ENCODE measurements at places on chromosomes 2 and 18.

DNA sequence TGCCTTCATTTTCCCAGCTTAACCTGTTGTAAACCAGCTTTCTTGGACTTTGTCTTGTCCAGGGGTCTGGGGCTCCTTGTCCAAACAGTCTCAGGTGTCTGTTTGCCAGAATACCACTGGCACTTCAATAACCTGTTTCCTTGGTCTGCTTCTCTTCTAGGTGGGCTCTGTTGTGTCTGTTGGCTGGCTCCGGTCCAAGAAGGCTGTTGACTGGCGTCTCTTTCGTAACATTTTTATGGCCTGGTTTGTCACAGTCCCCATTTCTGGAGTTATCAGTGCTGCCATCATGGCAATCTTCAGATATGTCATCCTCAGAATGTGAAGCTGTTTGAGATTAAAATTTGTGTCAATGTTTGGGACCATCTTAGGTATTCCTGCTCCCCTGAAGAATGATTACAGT, 17.0 kb downstream of the SLC20A1 start:
- DNase-seq, result no peak

DNA sequence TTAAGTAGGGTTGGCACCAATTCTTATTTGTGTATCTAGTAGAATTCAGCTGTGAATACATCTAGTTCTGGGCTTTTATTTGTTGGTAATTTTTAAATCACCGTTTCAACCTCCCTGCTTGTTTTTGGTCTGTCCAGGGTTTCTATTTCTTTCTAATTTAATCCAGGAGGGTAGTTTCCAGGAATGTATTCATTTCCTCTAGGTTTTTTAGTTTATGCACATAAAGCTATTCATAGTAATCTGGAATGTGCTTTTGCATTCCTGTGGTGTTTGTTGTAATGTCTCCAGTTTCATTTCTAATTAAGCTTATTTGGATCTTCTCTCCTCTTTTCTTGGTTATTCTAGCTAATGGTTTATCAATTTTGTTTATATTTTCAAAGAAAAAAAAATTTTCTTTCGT, 1361.8 kb upstream of the DDX18 start:
- DNase-seq, result no peak

DNA sequence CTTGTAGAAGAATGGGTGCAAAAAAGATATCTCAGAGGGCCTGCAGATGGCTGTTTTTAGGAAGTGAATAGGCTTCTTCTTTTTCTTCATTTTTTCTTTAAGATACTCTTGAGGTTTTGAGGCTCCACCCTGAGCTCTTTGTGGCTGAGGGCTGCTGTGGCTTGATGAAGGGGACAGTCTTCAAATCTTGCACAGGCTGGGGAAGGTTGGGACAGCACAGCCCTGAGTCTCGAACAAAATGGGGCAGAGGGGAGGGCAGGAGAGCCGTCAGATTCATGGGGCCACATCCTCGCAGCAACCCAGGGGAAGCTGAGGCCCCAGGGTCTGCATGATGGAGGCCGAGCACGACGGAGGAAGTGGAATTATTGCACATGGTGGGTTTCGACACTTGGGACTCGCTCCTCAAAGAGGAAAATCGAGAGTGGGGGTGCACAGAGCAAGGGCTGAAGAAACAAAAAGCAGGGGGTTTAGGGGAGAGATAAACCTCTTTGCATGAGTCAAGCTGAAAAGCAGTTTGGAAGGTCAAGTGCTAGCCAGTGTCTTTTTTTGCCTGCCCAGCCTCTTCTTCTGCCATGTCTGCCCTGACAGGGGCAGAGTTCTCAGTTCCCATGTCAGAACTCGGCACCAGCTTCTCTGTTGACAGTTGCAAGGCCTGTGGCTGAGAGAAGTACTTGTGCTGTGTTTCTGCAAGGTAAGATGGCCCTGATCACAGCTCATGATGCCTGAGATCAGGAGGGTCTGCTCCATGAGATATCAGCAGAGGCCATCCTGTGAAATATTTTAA, 19.5 kb downstream of the INPP4A start:
- DNase-seq, result no peak

DNA sequence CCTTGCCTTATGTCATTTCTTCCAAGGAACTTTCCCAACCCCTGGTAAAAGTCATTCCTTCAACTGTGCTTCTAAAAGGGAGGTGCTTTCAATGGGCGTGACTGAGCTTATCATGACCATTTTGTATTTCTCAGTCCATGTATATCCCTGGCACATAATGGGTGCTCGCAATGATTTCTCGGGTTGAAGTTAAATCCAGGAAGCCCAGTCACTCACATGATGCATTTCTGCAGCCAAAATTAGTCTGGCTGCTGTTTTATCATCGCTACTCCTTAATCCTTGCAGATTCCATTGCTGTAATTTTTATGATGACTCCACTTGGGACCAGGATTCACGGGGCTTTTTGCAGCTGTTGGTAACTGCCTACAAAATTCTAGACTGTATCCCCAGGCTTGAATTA, 25.9 kb upstream of the RFX8 start:
- peak; percentile 34 for DNase-seq

DNA sequence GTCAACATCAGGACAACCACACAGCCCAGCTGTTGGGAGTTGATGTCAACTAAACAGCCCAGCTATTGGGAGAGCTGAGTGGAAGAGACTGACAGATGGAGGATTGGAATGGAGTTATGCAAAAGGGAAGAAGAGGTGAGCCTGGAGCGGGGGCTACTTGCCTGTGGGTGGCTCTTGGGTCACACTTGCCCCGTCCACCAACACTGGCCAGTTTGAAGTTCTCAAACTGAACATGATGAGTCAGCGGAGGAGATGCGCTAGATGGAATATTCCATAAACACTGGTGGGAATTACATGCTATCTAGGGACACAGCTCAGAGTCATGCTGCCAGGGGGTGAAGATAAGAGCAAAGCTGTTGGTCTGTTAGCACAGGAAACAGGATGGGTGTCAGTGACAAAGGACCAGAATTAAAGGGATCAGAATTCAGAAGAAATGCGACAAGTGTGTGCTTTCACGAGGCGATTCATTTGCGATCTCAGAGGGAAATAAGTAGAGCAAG, 33.2 kb upstream of the AGAP1 start:
- DNase-seq, result no peak

DNA sequence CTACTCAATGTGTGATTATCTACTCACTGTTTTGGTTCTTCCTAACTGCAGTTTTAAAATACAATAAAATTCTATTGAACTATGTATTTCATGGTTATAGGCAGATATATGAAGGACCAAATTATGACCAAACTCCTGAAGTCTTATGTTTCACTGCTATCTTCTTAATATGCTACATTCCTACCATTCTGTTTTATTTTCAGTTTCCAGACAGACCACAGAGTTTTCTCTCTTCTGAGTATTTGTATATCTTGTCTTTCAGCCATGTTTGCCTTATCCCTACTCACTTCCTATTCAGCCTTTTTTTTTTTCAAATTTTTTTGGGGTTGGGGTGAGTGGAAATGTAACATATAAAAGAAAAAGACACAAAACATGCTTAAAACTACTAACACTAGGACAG, 6.3 kb downstream of the RFTN2 start:
- no peak for DNase-seq

DNA sequence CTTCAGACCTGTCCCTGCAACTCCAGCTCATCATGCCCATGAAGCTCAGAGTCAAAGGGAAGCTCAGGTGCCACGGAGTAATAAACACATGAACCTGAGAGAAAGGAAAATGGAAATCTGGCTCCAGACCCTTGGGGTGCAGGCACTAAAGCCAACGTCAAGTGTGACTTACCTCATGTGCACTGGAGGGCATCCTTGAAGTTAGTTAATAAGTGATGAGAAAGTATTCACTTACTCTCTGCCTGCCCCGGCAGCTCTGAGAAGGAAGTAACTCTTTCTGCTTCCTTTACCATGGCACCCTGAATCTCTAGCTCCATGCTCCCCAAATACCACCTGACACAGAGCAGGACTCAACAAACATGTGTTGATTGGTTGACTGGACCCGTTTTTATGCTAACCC, 21.4 kb upstream of the AGAP1 start:
- no peak for DNase-seq

DNA sequence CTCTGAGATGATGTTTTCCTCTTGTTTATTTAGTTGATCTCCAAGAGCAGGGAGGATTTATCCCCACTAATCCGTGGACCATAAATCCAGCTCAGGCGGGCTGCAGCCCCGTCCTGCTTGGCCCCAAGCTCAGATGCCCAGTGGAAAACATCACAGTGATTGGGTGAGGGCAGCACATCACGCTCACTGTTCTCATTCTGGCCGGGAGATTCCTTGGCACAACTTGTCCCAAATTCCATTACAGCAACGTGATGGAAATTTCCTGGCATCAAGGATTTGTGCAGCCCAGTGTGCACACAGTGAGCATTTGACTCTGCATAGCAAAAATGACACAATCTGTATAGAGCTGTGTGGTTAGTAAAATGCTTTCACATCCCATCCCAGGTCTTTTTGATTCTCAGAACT, 96.8 kb downstream of the VAPA start:
- peak; percentile 82 for DNase-seq

DNA sequence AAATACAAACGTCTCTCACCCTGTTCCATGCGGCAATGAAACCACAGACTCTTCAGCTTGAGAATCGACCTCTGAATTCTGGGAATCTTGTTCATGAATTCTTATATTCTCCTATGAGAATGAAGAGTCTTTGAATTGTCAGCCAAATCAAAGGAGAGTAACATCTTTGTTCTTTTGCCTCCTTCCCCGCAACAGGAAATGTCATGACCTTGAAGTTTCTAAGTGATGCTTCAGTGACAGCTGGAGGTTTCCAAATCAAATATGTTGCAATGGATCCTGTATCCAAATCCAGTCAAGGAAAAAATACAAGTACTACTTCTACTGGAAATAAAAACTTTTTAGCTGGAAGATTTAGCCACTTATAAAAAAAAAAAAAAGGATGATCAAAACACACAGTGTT, 21.8 kb downstream of the TNFAIP6 start:
- DNase-seq, result peak; percentile 70

- peak; percentile 25 for DNase-seq
Measured at GRCh38 chr18:49784427-49785185, 28.7 kb downstream of the ACAA2 start.

DNA sequence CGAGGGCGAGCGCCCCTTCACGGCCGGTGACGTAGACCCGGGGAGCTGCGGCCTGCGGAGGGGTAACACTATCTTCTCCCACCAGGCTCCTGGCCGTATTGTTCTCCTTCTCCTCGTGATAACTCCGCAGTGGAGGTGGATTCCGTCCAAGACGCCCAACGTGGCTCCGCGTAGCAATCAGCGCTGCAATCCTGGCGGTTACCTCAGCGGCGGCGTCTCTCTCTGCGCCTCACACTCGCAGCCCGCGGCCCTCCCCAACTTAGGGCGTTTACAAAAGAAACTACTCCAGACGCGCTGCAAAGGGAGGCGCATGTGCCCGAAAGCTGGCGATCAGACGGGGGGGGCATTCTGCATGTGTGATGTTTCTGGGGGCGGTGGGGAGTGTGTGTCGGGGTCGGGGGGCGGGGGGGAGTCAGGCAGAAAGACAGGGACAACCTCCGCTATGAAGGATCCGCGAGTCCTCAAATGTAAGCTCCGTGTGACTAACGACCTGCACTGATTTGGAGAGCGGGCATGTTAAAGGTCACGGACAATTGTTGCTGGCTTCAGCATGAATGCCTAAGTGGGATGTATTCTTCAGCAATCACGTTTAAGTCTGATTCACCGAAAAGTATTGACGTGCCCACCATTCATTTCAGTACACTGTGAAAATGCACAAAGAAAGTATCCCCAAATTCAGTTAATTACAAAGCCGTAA, 1.3 kb upstream of the ZNF516 start:
- DNase-seq, result peak; percentile 80

DNA sequence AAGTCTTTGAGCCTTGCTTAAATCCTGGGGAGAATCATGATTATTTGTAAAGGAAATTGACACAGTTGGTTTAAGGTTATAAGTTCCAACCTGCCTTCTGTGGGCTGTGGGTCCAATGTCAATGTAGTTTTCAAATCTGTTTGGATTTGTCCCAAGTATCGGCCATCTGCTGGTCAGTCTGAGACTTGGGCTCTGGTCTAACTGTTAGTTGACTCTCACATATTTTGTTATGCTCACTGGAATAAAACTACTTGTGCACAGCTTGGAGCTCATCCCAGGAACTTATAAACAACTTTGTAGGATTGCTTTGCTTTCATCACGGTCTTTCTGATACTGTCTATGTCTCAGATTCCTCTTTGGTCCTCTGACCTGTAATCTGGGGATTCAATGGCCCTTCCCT, 1026.2 kb upstream of the ZEB2 start:
- DNase-seq, result no peak

DNA sequence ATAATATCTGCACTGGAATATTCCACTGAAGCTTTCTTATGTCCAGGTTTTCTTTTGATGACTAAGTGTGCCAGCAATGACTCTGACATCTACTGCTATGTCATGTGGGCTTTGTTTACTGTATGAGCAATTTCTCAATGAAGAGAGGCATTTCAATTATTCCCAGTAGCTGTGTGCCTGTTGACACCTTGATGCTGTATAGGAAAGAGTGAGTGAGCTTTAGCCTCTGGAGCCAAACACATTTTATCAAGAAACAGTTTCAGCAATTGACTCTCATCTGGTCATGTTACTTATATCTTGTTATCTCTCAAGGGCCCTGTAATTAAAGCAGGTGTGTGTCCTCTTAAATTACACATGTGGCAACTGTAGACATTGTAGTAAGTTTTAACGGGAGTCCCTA, 493.2 kb upstream of the FANCL start:
- DNase-seq, result peak; percentile 5

DNA sequence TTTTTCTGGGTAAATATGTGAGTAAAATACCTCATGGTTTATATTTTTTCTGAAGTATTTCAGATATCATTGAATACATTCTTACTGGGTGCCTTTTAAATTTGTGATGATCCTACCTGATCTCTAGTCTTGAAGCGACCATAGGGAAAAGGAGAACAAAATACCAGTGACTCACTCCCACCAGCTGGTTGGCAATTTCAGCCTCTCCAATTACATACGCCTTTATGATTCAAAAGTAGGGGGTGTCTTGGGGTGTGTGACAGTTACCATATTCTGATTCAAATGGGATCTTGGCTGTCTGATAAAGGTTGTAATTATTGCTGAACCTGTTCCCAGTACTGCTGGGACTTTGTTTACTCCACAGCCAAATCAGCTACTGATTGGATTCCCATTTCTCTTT, 175.9 kb upstream of the NXPH2 start:
- DNase-seq, result no peak

GRCh38 chr2:150413366-150413765, 74.1 kb downstream of the RND3 start:
- no peak for DNase-seq

GRCh38 chr2:49972699-49973098, 818.4 kb upstream of the FSHR start:
- DNase-seq, result no peak

- DNase-seq, result no peak
Measured at GRCh38 chr2:158459161-158460003, 2.6 kb downstream of the PKP4 start.
